NCI-H510A (cell line): ENCODE measurements at places on chromosomes 7 and 10.

DNA sequence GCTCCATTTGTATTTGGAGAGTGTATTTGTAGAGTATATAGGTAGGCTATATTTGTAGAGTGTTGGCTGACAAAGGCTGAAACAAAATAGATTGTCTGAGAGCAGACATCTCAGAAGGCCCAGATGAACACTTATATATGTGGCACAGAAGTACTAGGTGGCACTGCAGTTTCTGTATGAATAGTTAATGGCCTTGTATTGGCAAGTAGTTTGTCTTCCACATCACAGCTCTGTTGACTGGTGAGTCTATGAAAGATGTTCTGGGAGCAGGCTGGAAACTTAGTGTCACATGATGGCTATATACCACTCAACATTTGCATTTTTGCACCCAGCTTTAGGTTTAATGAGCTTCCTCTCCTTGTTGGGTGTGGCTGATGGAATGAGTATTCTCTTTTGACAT, 51.9 kb downstream of the CCNY start:
- DNase-seq = no peak

GRCh38 chr7:121966276-121966934, 93.4 kb downstream of the PTPRZ1 start:
- no peak for DNase-seq

DNA sequence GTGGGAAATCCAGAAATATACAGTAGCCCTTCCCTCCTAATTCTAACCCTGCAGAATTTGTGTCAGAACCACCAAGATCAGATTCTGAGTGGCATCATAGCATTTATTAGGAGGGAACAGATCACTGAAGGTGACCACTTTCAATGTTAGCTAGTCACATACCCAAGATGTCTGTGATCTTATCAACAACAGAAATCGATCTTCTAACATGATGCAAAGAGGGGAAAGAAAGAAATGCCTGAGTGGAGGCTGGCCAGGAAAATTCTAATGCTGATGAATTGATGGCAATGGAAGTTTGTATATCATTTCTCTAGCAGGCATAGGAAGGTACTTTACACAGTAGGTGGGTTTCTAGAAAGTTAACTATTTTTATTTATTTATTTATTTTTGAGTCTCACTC, 10.6 kb upstream of the SYPL1 start:
- no peak for DNase-seq

- DNase-seq = no peak
Measured at GRCh38 chr10:92787557-92788152, 60.7 kb upstream of the EXOC6 start.

- no peak for DNase-seq
Measured at GRCh38 chr10:101358706-101359300, 4.8 kb downstream of the BTRC start.

DNA sequence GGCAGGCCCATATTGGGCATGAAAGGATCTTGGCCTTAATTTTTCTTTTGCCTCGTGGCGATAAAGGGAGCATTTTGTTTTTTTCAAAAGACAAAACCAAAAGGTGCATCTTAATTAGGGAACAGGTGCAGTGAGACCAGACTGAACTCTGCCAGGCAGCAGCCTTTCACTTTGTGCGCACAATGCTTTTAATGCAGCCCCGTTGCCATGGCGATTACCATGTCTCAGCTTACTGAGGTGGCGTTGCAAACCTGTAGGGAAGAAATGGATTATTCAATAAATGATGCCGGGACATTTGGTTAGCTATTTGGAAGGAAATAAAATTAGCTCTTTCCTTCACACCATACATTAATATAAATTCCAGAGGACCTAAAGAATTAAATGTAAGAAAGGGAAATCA, 61.9 kb downstream of the MYL10 start:
- DNase-seq = no peak

GRCh38 chr10:125992254-125992653, 95.9 kb downstream of the FANK1 start:
- DNase-seq = no peak

DNA sequence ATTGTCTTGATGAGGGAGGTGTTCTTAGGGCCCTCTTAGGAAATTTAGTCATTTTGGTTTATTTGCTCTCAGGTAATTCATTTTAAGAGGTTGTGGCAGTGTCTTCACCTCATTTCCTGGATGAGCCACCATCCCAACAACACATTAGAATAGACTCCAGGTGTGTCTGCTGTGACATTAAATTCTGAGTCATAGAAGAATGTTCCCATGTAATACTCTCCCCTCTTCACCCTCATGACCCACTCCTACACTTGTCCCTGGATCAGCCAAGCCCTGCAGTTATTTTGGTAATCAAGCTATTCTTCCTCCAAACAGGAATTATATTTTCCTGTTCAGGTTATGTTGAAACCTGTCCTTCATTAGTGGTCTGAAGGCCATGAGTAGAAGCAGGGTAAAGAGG, 944.1 kb downstream of the SORCS3 start:
- no peak for DNase-seq

DNA sequence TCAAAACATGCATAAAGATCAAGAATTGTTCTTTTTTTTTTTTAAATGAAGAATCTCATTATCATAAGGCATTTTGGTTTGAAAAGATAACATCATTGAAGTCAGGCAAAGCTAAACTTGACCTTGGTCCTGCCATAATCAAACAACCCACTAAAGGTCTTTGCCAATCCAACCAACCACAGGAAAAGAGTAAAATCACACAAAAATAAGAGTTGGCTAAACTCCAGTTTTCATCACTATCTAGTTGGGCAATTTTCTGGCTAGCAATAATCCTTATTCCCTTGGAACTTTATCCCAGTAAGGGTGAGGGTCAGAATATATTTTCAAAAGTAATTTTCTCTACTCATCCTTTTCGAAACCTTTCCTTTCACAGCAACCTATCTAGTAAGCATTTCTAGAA, 62.4 kb downstream of the HIBADH start:
- no peak for DNase-seq

DNA sequence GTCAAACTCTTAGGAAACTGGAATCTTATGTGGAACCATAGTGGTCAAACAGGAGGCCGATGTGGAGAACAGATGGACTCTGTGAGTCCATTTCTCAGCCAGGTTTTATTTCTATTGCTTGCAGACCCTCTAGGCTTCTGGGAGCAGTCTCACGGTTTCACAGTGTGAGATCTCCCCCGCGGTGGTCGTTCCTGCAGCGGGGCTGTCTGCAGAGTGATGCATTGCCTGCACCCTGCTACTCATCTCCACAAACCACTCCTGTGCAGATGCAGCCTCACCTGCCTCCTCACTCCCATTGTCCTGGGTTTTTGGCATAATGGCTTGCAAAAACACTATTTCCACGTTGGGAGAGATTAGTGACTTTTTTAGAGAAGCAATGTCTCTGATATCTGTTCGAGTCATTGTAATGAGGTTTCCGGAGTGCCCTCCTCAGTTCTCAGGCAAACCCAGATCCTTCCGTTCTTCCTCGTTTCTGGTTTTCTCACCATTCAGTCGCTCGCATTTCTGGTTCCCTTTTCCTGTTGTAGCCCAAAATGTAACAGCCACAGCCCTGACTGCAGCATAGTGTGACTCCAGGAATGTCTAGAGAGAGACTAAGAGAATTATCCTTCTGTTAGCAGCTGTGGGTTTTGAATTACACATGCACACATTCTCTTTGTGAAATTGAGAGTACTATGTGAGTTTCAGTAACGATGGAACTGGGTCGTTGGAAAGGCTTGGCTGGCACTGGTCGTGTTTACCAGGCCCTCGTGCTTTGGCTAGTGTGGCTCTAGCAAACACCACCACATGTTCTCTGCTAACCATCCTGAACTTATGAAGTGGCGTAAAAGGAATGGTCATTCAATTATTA, 30.2 kb downstream of the ACADSB start:
- no peak for DNase-seq

GRCh38 chr10:60358282-60358681, 31.4 kb downstream of the ANK3 start:
- no peak for DNase-seq

DNA sequence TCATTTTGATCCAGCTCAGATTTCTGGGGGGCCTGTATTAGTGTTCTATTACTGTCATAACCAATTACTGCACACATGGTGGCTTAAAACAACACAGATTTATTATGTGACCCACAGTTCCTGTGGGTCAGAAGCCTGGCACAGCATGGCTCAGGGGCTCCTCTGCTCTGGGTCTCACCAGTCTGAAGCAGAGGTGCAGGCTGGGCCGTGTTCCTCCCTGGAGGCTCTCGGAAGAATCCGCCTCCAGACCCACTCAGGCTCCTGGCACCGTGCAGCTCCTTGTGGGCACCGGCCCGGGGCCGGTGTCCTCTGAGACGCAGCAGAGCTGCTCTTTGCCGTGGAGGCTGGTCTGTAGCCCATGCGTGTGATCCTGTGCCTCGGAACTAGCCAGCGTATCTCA, 61.5 kb downstream of the RAMP3 start:
- DNase-seq = no peak

DNA sequence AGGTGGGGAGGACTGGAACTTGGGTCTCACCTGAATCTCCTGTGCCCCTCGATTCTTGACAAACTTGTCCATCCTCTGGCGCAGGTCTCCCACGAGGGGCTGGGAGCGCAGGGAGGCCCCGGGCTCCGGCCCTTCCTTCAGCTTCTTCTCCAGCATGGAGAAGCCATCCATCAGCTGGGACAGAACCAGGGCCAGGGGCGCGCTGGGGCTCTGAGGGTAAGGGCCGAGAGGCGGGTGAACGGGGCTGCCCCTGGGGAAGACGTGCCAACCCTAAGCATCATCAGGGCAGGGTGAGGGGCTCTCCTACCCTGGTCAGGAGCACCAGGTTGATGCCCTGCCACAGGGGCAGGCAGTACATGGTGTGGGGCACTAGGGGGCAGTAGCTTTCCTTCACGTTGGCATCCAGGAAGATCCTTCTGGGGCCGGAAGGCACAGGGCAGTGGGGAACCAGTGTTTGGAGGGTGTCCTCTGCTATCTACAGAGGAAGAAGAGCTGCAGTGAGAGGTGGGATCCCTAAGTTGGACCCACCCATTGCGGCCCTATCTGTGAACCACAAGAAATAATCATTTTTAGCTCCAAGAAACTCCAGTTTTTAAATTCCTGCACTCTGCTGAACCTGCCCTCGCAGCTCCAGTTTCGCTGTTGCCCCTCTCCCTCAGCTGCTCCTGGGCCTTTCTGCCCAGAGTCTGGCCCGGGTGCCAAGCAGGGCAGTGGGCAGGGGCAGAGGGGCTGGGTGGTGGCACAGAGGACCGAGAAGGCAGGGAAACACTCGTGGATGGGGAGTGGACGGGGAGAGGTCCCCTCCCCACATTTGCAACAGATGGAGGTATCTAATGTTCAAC, 10.8 kb upstream of the PYROXD2 start:
- DNase-seq = no peak

- DNase-seq = no peak
Measured at GRCh38 chr10:1203216-1203615, 147.0 kb downstream of the WDR37 start.

DNA sequence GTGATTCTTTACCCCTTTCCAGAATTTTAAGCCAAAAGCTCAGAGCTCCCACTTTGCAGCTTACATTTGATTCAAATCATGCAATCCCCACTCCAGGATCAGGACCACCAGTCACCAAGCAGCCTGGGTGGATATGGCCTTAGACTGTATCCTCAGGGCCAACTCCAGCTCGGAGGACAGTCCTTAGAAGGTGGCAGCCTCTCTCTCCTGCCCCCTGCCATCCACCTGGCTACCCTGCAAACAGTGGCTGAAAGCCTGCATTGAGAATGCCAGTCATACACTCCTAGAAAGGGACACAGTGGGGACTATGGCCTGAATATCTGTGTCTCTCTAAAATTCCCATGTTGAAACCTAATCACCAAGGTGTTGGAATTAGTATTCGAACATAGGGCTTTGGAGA, 50.0 kb upstream of the KCNMA1 start:
- no peak for DNase-seq

- DNase-seq = no peak
Measured at GRCh38 chr10:3141351-3142005, 31.1 kb downstream of the PITRM1 start.

DNA sequence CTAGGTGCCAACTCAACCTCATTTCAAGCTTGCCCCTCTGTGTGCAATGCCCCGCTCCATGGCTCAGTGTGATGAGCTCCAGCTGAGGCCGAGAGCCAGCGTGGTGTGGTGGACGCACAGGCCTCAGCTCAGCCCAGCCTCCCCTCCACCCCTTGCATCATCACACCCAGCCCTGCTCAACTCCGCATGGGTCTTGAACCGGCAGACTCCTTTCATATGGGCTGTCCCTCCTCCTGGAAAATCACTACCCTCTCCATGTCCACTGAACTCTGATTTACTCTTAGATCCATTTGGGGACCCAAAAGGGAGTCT, 16.6 kb upstream of the SLC18A3 start:
- DNase-seq = no peak

GRCh38 chr10:100338434-100339036, 8.5 kb upstream of the SCD start:
- peak; percentile 48 for DNase-seq

GRCh38 chr7:140672382-140673062, at the start of gene ADCK2:
Gene ADCK2 (plus strand): TSS chr7:140672945. CDS start chr7:140673331, 386 bp downstream.
- DNase-seq = peak; percentile 17
